ENCODE measurements at places on chromosomes 1 and 21.

GRCh38 chr1:205811660-205812059, 1.3 kb downstream of the SLC41A1 start:
- DNase-seq: no peak

DNA sequence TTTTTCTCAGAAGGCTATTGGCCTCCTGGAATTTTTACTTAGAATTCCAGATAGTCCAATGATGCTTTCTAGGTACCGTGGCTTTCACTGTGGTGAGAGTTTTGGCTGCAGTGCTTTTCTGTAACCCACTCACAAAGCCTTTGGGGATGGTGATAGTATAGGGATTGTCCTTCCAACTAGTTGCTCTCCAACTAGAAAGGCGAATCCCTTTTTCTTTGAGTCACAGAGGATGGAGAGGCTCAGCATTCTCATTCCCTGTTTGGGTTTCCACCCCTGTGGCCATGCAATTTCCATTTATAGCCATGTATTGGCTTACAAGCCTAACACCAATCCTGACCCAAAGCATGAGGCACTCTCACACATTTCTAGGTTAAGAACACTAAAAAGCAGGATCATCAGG, 300.3 kb downstream of the DISC1 start:
- no peak for DNase-seq

GRCh38 chr1:159829822-159830465, 3.3 kb downstream of the SLAMF8 start:
- DNase-seq: no peak

GRCh38 chr1:214445831-214446614, 105.4 kb downstream of the PTPN14 start:
- no peak for DNase-seq

GRCh38 chr1:23625459-23625858, 66.1 kb upstream of the RPL11 start:
- no peak for DNase-seq

- no peak for DNase-seq
Measured at GRCh38 chr1:66282891-66283621, 250.9 kb upstream of the SGIP1 start.

DNA sequence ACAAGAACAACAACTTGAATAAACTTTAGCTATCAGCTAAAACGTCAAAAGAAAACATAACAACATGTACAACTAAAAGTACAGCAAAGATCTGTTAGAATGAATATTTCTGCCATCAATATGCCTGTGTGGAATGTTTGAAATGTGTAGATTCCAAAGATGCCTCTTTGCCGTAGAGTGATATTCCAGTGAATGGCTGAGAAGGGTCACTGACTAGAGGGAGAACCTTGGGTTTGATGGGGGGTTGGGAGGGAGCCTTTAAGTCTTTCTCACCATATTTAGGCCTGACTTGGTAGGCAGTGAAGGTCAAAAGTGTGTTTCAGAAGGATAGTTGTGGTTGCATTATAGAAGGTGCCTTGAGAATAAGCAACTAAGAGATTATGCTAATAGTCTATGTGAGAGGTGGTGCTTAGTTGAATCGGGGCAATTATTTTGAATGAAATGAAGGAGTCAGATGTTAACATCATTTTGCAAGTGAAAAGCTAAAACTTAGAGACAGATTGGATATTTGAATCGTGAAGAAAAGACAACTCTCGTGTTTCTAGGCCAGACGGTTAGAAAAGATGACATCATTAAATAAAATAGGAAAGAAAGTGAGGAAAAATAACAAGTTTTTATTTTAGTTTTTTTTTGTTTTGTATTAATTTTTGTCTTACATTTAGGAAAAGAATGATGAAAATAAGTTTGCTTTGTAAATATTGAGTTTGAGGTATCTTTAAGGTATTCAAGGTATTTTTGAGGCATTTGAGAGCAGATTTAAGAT, 53.8 kb downstream of the PLA2G4A start:
- no peak for DNase-seq

GRCh38 chr1:34186741-34187494, 10.2 kb downstream of the C1orf94 start:
- no peak for DNase-seq

- DNase-seq: no peak
Measured at GRCh38 chr1:19449454-19450228, 35.7 kb downstream of the CAPZB start.

DNA sequence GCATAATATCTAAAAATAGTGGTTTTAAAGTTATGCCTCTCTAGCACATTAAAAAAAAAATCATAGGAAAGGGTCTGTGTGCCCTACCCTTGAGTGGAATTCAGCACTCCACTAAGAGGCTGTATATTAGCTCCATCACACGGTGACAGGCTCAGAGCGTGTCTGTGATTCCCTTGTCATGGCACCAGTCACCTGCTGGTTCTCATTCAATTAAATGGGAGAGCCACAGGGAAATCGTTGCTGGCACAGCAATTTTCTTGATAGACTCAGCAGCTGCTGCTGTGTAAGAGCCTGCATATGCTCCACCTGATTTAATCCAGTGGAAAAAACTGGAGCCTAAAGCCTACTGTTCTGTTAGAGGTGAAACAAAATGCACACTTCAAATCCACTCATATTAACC, 9.5 kb downstream of the ATP6V1G3 start:
- no peak for DNase-seq

- no peak for DNase-seq
Measured at GRCh38 chr21:42696501-42697040, 43.1 kb downstream of the PDE9A start.

GRCh38 chr1:26786437-26787380, 1.0 kb upstream of the PIGV start:
- peak; percentile 63 for DNase-seq

DNA sequence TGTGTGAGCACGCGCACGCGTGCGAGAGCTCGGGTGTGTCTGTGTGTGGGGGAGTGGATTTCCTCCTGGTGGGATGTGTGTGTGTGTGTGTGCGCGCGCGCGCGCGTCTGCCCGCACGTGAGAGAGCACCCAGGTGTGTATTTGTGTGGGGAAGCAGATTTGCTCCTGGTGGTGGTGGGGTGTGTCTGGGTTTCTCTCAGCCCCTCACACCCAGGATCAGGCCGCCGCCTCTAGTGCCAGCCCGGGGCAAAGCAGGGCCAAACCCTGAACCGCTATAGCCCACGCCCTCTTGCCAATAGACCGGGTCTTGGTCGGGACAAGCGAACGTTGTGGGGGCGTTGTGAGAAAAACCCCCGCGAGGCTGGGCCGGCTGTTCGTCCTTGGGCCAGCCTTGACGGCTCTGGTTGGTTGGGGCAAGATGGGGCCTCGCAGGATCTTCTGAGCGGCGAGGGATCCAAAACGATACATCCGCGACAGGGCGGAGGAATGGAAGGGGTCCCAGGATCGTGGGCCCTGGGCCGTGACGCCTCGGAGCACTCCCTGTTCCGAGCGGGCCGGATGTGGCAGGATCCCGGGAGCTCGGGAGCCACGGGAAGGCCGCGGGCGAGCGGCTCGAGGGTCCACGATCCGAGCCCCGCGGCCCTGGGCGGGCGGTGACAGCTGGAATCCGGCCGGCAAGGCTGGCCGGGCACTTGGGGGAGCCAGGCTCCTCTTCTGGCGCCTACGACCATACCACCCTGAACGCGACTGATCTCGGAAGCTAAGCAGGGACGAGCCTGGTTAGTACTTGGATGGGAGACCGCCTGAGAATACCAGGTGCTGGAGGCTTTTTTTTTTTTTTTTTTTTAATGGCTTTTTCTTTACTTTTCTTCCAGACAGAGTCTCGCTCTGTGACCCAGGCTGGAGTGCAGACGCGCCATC, 68.2 kb downstream of the RNF187 start:
- no peak for DNase-seq

GRCh38 chr1:157819896-157820295, at the start of gene FCRL1:
Gene FCRL1, minus strand, starts transcription at chr1:157820120. Its CDS starts 83 bp downstream, at chr1:157820037.
- DNase-seq: no peak

DNA sequence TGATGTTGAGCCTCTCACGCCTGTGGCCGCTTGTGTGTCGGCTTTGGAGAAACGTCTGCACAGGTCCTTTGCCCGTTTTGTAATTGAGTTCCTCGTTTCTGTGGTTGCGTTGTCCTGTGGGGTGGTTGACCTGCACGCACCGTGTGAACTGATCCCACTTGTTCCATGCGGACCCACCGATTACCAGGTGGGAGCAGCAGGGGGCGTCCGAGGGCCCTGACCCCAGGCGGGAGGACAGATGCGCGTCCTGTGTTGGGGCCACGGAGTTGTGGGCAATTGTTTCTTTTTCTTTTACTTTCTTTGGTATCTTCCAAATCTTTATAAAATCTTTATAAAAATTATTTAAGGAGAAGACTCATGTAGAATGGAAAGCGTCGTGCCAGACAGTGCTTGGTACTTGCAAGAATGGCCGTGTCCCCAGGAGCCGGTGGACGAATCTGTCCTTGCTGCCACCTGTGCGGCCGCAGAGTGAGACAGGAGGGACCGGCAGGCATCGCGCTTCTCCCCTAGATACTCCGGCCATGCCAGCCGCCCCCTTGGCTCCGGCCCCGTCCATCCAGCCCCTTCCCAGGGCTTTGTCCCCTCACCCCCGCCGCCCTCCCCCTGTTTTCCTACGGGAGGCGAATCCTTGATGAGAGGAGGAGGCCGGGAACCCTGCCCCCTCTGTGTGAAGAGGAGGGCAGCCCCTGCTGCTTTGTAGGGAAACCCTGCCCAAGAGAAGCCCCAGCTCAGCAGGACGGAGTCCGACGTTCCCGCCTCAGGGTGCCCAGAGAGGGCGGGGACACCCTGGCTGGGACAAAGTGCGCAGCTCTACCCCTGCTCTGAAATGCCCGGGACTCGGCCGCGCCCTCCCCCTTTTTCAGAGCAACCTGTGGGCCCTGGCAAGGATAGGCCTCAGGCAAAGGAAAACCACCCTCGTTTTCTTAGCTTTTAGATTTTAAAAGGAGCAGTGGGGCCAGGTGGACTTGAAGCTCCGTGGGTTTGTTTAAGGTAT, 41.7 kb downstream of the PRKCZ start:
- DNase-seq: no peak

GRCh38 chr1:152143150-152143887, 15.7 kb downstream of the RPTN start:
- no peak for DNase-seq

DNA sequence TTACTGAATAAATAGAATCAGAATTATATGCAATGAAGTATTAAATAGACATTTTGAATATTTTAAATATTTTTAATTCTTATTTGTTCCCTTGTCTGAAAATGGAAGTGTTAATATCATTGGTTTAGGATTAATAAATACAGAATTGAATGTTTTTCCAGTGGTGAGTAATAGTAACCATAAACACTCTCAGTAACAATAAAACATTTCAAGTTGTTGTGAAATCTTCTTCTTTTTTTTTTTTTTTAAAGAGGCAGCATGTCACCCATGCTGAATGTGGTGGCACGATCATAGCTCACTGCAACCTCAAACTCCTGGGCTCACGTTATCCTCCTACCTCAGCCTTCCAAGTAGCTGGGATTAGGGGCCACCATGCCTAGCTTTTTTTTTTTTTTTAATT, 86.2 kb upstream of the ZBTB18 start:
- no peak for DNase-seq

DNA sequence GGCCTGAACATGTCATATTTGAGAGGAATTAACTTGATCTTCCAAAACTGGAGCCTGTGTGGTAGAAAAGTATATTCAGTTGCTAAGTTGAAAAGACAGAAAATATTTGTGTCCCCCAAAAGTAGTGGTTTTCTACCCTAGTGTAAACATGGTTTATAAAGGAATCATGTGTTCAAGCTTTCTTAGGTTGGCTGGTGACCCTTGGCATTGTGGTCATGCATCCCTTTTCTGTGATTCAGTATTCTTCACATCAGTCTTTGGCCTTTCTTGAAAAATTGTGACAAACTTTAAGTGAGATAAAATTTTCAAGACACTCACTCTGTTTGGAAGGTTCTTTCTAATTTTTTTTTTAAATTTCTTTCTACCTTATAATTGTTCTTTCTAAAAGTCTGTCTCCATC, 193.2 kb downstream of the DHRS3 start:
- no peak for DNase-seq

GRCh38 chr1:221777431-221778072, 35.7 kb upstream of the DUSP10 start:
- DNase-seq: no peak

- DNase-seq: no peak
Measured at GRCh38 chr1:231072041-231072440, 32.0 kb upstream of the FAM89A start.

- peak; percentile 77 for DNase-seq
Measured at GRCh38 chr21:35217504-35218060, 168.5 kb upstream of the RUNX1 start.

- DNase-seq: no peak
Measured at GRCh38 chr1:200535605-200536004, 84.9 kb downstream of the KIF14 start.

GRCh38 chr1:20834780-20835179, 47.7 kb upstream of the HP1BP3 start:
- DNase-seq: no peak

DNA sequence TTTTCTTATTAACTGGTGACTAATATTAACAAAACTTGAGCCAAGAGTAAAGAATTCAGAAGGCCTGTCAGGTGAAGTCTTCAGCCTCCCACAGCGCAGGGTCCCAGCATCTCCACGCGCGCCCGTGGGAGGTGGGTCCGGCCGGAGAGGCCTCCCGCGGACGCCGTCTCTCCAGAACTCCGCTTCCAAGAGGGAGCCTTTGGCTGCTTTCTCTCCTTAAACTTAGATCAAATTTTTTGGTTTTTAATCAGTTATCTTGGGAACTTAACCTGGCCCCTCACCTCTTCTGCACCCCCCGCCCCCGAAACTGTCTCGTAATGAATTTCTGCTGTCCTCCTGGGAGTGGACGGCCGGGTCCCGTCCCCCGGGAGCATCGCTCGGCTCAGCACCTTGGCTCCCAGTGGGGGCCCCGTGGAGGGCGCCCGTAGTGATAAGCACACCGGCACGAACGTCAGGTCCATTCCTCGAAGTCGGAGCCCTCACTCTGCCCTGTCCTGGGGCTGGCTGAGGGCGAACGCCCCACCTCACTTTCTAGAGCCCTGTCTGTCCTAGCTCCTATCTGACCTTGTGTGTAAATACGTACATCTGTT, 29.5 kb upstream of the TRAPPC10 start:
- no peak for DNase-seq

DNA sequence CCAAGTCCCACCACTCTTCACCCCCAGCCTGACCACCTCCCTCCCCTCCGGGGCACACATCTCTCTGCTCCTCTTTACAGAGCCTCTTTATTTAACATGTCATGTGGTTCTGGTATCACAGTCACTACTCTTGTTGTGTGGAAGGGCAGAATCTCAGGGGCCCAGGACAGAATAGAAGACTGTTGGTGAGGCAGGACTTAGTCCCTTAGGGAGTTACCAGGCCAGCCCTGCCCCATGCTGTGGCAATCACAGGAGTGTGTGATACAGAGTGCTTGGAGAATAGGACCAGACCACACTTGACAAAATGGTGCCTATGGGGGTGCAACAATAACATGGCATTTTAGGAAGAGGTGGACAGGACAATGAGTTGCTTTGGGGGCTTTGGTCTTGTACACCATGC, 43.0 kb upstream of the CRNN start:
- DNase-seq: no peak

GRCh38 chr1:27634177-27634984, 604 bp downstream of the FGR start:
- DNase-seq: no peak

GRCh38 chr1:242522304-242522945, 2.1 kb downstream of the PLD5 start:
- no peak for DNase-seq
